Lung (tissue), 17 donors: ENCODE measurements at places on chromosomes 6 and 20. TPM values are rescaled to one million over a fixed set of nuclear protein-coding genes. Genes with fewer than 3 reads are reported as not detected.

The NCOA5 gene
- 24.2 TPM for total RNA-seq

The FRMD1 gene
- 1.4 TPM for total RNA-seq

The ZSCAN23 gene
- total RNA-seq, result 17.2 TPM

The OPRL1 gene
- 2.5 TPM for total RNA-seq

The PTCRA gene
- 0.37 TPM for total RNA-seq

The ZBTB24 gene
- 13.9 TPM for total RNA-seq

The ATP6V1G2 gene
- total RNA-seq, result 1.5 TPM

The CCM2L gene
- total RNA-seq, result 12.8 TPM

The GRIK2 gene
- total RNA-seq, result 1.2 TPM

The ATP9A gene
- total RNA-seq, result 43.6 TPM

The PLCB4 gene
- 8.3 TPM for total RNA-seq

The LCA5 gene
- 27.3 TPM for total RNA-seq

The COL9A3 gene
- total RNA-seq, result 0.55 TPM

The UBE2C gene
- total RNA-seq, result 2.5 TPM

The HRH3 gene
- not detected for total RNA-seq

The CFAP61 gene
- 15.4 TPM for total RNA-seq

The BANF2 gene
- total RNA-seq, result not detected

The SLC17A2 gene
- not detected for total RNA-seq

The TRIM40 gene
- not detected for total RNA-seq

The EFCAB8 gene
- total RNA-seq, result 0.57 TPM

The SPTLC3 gene
- total RNA-seq, result 18.9 TPM

The MYB gene
- total RNA-seq, result 11.3 TPM

The ENPP5 gene
- total RNA-seq, result 19.2 TPM

The PRKN gene
- total RNA-seq, result 11.2 TPM

The THBS2 gene
- total RNA-seq, result 35.4 TPM

The EEF1A2 gene
- total RNA-seq, result 1.9 TPM

The SRXN1 gene
- 32.7 TPM for total RNA-seq

The OARD1 gene
- total RNA-seq, result 22.2 TPM

The HDGFL1 gene
- not detected for total RNA-seq

The LRRC73 gene
- 4.8 TPM for total RNA-seq

The VSX1 gene
- not detected for total RNA-seq

The NT5E gene
- 13.5 TPM for total RNA-seq
